D721Med (cell line): ENCODE measurements at places on chromosomes 5 and 9.

- DNase-seq: no peak
Measured at GRCh38 chr9:93427655-93428379, 23.7 kb upstream of the FAM120A start.

DNA sequence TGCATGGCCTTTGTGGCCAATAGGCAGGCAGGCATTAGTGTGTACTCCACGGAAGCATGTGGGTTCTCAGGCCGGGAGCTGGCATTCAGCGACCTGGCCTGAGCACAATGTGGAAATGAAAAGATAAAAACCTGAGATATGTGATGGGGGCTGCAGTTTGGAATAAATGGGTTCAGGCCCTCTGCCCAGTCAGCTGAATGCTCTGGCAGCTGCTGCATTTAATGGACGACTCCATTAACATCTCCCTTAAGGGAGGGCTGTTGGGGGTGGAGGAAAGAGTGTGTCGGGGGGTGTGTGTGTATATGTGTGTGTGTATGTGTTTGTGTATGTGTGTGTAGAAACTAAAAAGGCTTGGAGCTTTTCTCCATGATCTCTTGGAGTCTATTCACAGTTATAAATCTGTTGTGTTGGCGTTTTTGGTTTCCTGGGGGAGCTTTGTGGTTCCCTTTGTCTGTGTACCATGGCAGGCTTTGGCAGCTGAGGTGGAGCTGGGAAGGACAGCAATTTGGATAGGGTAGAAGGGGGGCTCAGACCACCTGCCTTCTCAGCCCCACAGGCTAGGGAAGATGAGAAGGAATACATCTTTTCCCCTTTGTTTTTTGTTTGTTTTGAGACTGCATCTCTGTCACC, 27.3 kb upstream of the HSPA9 start:
- DNase-seq: no peak

DNA sequence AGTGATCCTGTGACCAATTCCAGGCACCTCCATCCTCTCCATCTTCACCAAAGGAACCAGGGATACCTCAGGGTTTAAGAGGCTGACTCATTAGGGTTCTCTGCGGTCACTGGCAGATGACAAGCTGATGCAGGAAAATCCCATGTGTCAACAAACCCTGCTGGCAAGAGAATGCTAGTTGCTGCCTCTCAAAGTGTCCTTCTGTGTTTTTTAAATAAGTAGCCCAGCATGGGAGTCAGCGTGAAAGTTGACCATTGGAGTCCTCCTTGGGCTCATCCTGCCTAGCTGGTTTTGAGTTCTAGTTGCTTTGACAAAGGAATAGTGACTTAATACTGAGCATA, 200.2 kb downstream of the SLIT3 start:
- DNase-seq: no peak

DNA sequence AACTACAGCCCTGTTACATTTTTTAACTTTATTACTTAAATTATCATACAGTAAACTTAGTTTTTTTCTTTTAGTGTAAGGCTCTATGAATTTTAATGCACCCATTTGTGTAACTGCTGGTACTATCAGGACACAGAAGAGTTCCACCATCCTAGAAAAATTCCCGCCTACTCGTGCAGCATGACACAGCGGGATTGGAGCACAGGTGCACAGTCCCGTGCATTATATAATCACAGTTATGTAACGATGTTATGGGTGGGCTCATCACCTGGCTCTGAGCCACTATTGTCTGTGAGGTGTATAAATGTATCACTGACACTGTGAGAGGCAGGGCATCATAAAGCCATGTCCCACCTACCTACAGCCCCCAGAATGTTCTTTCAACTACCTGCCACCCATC, 80.7 kb downstream of the DRD1 start:
- DNase-seq: no peak

GRCh38 chr5:98899456-98899855, 29.4 kb downstream of the CHD1 start:
- no peak for DNase-seq

GRCh38 chr5:168480601-168481000, 5.7 kb upstream of the RARS1 start:
- DNase-seq: no peak

DNA sequence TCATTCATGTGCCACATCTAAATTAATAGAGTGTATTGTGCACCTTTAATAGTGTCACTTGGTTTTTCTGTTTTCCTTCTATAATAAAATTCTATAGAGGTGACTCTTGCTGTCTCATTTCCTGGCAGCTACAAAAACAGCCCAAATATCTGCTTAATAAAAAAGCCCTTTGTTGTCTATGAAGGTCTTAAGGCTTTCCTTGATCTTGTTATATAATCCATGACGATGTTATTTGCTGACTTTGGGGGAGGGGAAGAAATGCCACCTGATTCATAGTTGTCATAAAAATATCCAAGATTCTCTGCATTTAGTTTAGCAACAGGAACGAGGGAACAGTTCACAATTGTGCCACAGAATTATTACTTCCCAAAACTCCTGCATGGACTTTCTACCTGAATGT, 31.3 kb downstream of the CPEB4 start:
- DNase-seq: no peak

- no peak for DNase-seq
Measured at GRCh38 chr9:117929868-117930267, 225.7 kb downstream of the TLR4 start.

DNA sequence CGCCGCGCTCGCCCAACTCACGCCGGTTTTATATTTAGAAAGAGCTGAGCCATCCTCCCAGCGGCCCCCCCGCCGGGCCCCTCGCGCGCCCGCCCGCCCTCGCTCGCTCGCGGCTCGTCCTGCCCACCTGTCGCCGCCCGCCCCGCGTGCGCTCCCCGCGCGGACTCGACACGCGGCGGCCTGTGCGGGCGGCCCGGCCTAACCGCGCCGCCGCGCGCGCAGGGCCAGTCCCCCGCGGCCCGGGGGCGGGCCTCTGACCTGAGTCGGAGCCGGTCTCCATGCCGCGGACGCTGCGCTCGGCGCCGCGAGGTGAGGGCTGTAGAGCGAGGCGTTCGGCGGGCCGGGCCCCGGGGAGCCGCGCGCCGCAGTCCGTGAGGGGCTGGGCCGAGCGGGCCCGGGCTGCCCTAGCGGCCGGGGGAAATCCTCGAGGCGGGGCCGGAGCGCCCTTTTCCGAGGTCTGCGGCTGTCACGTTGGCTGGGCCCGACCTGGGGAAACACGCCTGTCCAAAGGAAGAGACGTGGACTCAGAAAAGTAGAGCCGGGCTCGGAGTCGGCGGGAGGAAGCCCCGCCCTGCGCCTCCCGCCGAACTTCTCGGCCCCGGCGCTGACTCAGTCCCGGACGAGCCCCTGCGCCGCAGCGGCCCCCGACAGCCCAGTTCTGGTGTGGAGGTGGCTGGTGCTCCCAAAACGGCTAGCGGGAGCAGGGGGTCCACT, at the start of gene ECPAS:
Gene ECPAS (minus strand): TSS at position 526 of the 714 bp plus-strand sequence. CDS start 11,465 bp downstream, outside the sequence.
- DNase-seq: peak; percentile 40

GRCh38 chr5:122314036-122314435, 2.0 kb downstream of the SNCAIP start:
- DNase-seq: no peak

GRCh38 chr5:111551569-111552275, 39.4 kb upstream of the STARD4 start:
- DNase-seq: no peak

- DNase-seq: no peak
Measured at GRCh38 chr9:119412399-119412798, 43.2 kb upstream of the BRINP1 start.

DNA sequence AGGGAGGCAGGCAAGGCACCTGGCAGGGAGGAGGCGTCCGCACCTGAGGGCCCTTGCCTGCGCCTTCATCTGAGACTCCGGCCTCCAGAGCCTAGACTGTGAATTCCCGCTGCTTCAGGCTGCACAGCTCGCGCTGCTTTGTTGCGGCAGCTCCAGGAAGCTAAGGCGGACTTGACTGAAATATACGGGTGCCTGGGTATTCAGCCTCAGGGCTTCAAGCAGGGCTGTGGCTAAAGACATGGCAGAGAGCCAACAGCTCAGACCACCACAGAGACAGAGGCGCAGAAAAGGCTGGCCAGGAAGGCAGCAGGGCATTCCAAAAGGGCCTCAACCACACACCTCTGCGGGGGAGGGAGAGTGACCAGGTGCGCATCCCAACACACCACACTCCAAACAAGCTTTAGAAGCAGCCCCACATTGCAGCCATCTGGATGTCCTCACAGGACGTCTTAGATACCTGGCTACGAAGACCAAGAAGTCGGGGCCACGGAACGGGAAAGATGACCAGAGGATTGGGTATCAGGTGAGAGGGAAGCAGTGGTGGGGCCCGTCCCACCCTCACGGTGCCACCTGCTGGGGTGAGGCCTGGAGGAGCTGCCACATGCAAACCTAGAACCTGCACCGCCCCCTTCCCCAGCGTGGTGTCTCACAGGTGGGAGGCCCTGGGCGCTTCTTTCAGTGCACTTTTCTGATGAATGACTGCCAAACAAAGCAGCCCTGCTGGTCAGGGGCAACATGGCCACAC, 1.7 kb upstream of the DPH7 start:
- DNase-seq: no peak

DNA sequence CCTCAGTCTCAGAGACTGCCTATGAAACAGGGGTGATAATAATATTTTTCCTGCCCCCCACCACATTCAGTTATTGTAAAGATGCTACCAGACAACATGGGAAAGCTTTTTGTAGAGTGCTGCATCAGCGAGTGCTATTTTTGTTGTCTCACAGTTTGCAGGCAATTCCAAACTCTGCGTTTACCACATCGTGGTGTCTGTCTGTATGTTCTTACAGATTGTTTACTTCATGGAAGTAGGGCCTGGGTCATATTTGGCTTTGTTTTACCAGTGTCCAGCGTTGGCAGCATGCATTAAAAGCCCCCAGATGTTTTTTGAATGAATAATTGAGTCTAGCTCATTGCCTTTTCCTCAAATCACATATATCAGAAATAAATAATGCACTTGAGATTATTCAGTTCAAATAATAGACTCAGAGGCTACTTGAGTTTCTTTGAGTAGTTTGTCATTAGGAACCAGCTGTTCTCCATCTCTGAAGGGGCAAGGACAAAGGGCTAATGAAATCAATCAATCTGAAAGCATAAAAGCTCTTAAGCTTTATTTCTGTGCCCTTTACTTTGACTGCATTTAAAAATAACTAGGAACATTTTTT, 243.7 kb downstream of the CWC27 start:
- DNase-seq: no peak

GRCh38 chr9:737400-738120, 103.9 kb upstream of the DMRT1 start:
- DNase-seq: no peak

- DNase-seq: no peak
Measured at GRCh38 chr9:93585259-93585658, 8.9 kb downstream of the PHF2 start.

DNA sequence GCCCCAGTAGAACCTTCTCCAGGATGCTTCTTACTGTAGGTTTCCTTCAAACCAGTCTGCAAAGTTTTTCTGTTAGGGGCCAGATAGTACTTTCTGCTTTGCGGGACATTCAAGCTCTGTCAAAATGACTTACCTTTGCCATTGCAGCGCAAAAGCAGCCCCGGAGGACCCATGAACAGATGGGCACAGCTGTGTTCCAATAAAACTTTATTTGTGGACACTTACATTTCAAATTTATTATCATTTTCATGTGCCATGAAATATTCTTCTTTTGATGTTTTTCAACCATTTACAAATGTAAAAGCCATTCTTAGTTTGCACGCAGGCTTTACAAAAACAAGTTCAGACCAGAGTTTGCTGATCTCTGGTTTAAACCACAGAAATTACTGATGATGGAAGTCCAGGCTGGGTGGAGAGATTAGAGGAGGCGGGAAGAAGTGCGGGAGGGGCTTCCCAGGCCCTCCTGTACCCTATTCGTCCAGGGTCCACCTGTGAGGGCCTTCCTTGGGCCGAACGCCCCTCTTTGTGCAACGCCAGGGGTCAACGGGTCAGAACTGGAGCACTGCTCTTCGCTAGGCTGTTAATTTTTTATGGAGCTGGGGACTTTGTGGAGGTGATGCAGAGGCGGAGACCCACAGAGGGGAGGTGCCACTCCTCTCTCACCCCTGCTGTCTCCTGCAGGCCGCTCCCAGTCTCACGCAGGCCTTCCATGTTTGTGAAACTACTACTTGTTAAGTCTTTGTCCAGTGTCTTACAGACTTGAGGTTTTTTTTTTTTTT, 7.6 kb upstream of the ASS1 start:
- DNase-seq: no peak

DNA sequence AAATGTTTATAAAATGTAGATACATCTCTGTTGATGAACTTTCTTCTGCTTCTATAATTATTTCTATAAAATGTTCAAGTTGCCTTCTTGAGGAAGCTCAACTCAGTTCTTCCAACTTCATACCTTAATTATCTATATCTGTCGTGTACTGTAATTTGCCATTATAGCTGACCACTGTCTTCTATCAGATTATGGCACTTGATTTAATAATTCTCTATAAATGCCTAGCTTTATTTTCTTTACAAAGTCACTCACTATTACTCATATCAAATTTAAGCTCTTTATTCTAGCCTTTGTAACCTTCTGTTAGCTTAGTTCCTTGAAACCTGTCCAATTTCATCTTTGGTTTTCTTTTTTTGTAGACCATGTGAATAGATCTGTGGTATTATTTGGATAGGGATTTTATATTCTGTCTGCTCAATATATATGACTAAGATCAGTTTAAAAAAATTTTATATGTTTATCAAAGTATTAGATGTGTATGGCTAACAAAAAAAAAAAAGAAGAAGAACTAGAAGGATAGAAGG, 39.5 kb downstream of the SMC5 start:
- no peak for DNase-seq

GRCh38 chr9:95092262-95093072, 225.0 kb downstream of the FANCC start:
- DNase-seq: no peak

GRCh38 chr9:124066783-124067577, 55.4 kb downstream of the LHX2 start:
- DNase-seq: no peak

GRCh38 chr9:10112798-10113197, 500.0 kb downstream of the PTPRD start:
- no peak for DNase-seq

DNA sequence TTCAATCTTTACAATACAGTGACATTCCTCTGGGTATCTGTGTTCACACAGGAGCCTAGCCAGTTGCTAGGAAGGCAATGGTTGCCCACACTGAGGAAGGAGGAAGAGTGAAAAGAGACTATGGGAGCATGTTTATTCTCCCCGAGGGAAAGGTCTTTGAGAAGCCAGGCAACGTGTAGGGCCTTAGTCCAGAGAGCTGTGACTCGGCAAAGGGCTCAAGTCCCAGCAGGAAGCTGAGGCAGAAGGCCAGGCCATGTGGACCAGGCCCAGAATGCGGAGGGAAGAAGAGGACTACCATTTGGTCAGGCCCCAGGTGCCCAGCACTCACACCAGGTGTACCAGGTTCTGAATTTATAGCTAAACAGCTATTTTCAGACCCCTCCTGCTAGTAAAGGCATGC, 136.6 kb upstream of the DMAC1 start:
- DNase-seq: no peak
